ENCODE measurements at places on chromosomes 5 and 9. TPM values are rescaled to one million over a fixed set of nuclear protein-coding genes. Genes with fewer than 3 reads are reported as not detected.

DNA sequence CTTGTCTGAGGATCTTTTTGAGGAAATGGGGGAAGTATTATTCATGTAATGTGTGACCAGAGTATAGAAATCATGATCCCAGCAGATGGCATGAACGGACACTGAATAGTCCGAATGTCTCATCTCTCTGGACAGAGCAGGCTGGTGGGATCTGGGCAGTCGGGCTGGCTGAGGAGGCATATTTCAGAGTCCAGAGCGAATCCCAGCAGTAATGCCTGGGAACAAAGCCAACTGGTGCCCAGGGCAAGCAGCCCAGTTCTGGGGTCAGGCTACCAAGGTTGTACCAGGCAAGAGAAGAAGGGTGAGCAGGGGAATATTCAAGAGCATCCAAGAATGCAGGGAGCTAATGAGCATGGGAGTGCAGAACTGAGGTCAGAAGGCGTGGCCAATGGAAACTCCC is 306.4 kb downstream of the ZSWIM6 start:
- DNase-seq: no peak

GRCh38 chr5:123518111-123518510 is 6.1 kb downstream of the CSNK1G3 start:
- no peak for DNase-seq

ELAVL2 gene
- not detected for total RNA-seq

PFN3 gene
- not detected for total RNA-seq

Data from omental fat pad (tissue), 4 donors.